ENCODE measurements at places on chromosomes 16 and 17. TPM values are rescaled to one million over a fixed set of nuclear protein-coding genes. Genes with fewer than 3 reads are reported as not detected.

The WNT9B gene
- 0.84 TPM for total RNA-seq

The NETO2 gene
- 2.0 TPM for total RNA-seq

The ABCC11 gene
- not detected for total RNA-seq

The OTOP2 gene
- total RNA-seq: not detected

The KRTAP3-2 gene
- total RNA-seq: not detected

The ATAD5 gene
- total RNA-seq: 1.2 TPM

The KSR1 gene
- total RNA-seq: 75.7 TPM

The SDK2 gene
- 5.3 TPM for total RNA-seq

The HSD17B2 gene
- not detected for total RNA-seq

The SPNS2 gene
- total RNA-seq: 56.2 TPM

The XPO6 gene
- 88.6 TPM for total RNA-seq

The TK2 gene
- 43.4 TPM for total RNA-seq

The TBC1D3C gene
- not detected for total RNA-seq

The MEOX1 gene
- total RNA-seq: 6.9 TPM

The NPIPB9 gene
- 4.1 TPM for total RNA-seq

The ENPP7 gene
- not detected for total RNA-seq

The SETD1A gene
- 16.4 TPM for total RNA-seq

The FZD2 gene
- total RNA-seq: 22.1 TPM

The OGFOD1 gene
- 30.7 TPM for total RNA-seq

The TEX19 gene
- not detected for total RNA-seq

The ADAD2 gene
- 0.33 TPM for total RNA-seq

Data from aorta (tissue), 5 donors.